ENCODE measurements at places on chromosomes 7 and 10.

DNA sequence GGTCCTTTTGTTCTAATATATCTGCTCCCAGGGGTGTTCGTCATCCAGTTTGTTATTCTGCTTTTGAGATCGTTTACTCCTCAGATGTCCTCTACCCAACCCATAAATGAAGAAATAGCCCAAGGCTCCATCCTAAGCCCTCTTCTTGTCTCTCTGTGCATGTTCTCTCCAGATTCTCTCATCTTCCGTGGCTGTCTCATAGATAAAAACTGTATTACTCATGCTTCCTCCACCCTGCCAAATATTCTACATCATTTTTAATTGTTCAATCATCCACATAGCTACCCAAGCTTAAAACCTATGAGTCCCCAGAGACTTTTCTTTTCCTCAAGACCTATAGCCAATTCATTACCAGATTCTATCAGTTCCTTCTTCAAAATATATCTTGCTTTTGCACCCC, 44.9 kb downstream of the CAV1 start:
- DNase-seq: no peak

GRCh38 chr7:41156268-41156667, 546.6 kb downstream of the INHBA start:
- no peak for DNase-seq

- DNase-seq: no peak
Observed at GRCh38 chr7:26588511-26588910, 275.9 kb downstream of the SKAP2 start.

DNA sequence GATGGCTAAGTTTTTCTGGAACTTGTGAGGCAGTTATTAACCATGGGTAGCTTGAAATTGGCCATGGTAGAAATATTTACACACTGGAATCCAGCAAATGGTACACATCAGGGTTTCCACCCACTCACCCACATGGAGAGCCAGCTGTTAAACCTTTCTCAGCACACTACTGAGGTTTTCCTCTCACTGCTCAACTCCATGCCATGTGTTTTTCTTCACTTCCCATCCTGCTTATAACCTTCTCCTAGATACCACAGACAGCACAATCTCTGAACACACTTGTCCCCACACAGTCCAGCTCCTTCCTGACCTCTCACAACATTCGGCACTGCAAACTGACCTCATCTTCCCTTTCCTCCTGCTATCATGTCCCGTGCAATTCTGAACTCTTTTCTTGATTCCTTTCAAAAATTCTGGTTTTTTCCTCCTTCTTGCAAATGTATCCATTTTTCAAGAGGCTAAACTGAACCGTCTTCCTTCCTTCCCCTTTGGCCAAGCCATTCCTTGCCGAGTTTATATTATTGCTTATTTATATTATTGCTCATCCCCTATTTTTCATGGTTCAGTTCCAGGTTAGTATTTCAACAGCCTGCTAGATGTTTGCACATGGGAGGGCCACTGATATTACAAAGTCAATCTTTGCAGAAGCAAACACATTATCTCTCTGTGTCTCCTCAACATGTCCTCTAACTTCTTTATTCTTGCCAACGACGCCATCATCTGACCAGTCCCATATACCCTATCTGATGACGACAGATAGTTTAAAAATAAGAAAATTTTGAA, 606.4 kb downstream of the SORCS1 start:
- no peak for DNase-seq

All from stimulated activated CD4-positive, alpha-beta T cell treated with anti-CD3 and anti-CD28 coated beads, TNF-alpha, amount 100 ng/mL, for 24 hours (primary cell).